ENCODE measurements at places on chromosomes 2 and 18.

GRCh38 chr2:130870161-130870485 is 33.4 kb downstream of the ARHGEF4 start:
- no peak for DNase-seq

DNA sequence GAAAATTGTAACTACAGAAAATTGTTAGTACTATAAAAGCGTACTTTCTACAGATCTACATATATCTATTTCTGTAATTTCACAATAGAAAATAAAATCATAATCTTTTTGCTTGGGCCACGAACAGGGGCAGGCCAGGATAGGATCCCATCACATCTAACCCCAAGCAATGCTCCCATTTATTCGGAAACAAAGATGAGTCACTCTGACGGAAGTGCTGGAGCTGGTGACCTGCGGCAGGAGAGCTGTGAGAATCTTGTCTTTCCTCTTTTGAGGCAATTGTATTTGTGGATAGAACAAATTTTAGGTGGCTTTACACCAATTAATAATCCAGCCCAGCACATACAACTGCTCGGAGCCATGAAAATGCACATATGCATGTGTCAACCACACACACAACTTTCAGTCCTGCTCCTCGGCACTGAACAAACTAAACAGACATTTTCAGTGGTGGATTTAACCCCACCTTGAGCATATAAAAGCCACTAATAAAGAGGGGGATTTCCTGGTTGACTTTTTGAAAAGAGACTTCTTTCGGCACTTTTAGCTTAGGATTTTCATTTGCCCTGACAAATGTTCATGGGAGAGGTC is 22.3 kb upstream of the INSIG2 start:
- DNase-seq: no peak

DNA sequence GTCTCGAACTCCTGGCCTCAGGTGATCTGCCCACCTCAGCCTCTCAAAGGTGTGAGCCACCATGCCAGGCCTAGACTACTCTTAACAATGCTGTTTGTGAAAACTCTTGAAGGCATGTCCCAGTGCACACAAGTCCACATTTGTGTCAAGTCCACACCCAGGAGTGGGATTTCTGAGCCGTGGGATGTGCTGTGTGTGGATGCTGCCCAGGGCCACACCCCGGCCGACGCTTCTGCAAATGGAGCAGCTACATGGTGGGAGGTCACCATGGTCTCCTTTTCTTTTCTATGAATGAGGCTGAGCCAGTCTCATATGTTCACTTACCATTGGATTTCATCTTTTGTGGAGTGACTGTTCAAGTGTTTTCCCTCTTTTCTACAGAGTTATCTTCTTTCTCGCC is 15.8 kb downstream of the SNED1 start:
- DNase-seq: no peak

GRCh38 chr18:30358555-30358954 is 684.0 kb downstream of the DSC3 start:
- no peak for DNase-seq

DNA sequence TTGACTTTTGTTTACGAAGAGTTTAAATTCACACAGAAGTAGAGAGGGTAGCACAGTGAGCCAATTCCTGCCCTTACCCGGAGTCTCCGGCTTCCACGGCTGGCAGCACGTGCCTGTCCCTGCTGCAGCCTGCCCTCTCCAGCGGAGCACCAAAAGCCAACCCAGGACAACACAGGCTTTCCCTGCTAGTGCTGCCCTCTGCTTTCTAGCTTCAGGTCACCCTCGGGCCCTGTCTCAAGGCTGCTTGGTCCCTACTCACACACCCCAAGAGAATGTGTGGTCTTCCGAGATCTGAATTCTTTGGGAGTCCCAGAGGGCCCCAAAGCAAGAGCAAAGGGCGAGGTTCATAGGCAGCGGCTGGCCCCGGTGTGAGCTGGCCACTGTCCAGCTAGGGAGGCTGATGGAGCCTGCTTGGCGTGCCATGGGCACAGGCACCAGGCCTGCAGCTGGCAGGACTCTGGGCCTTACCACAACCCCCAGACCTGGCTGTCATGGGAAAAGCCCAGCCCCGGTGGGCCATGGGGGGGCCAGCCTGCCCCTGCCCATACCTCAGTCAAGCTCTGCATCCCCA is 7.0 kb upstream of the HS6ST1 start:
- DNase-seq: no peak

DNA sequence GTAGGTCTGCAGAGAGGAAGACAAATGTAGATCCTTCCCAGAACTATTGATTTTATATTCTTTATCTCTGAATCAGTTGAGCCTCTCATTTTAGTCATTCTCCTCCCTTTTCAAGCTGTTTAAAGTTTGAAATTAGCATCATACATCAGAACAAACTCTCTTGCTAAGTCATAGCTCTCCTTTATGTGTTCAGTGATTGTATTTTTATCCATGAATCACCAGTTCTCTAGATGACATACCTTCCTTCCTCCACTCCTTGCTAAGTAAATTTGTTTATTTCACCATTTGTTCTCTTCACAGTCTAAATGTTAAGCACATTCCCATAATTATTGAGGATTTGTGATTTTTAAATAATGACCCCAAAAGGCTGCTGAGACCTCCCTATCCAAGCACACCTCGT is 63.5 kb upstream of the RAPGEF4 start:
- DNase-seq: no peak

DNA sequence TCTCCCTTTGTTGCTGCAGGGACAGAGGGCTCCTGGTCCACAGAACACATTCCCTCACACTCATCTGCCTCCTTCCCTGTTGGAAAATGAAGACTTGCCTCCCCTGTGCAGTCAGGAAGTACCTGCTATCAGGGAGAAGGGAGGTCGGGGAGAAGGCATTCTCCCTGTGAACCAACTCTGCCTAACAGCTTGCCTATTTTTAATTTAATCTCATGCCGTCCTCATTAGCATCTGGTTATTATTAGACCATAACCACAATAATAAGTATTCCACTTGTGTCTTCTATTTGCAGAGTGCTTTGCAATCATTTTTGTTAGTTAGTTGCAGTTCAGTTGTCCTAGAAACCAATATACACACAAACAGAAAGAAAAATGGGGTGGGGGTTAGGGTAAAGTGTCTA is 232.6 kb upstream of the SKOR2 start:
- no peak for DNase-seq

- no peak for DNase-seq
Measured at GRCh38 chr2:17620280-17620679, 79.8 kb downstream of the VSNL1 start.

- no peak for DNase-seq
Measured at GRCh38 chr2:11187083-11187619, 31.9 kb downstream of the SLC66A3 start.

DNA sequence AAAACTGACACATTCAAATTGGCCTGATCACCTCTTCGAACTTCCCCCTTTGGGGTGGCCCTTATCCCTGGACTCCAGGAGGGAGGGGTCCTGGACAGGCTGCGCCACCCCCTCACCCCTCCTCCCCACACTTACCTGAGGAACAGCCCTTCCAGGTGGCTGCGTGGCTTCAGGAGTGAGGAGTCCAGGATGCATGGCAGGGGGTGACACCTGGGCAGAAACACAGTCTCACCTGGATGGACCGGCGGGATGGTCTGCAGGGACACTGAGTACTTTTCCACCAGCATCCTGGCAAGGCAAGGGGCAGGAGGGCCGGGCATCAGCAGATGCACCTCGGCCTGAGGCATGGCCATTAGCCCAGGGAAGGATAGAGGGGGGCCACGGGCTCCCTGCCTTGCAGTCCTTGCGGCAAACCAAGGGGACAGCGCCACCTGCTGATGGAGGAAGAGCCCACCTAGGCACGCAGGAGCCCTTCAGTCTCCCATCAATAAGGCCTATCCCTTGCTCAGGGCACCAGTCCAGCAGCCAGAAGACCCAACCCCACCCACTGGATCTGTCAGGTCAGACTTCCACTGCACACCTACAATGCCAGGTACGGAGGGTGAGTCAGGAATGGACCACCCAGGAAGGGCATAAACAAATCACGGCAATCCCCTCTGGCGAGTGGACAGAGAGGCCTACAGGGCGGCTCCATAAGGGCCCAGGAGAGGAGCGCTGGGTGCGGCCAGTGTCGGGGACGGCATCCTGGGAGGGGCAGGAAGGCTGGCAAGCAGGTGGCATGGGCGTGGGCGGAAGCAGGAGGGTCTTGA is 26.0 kb downstream of the FAM178B start:
- peak; percentile 80 for DNase-seq

DNA sequence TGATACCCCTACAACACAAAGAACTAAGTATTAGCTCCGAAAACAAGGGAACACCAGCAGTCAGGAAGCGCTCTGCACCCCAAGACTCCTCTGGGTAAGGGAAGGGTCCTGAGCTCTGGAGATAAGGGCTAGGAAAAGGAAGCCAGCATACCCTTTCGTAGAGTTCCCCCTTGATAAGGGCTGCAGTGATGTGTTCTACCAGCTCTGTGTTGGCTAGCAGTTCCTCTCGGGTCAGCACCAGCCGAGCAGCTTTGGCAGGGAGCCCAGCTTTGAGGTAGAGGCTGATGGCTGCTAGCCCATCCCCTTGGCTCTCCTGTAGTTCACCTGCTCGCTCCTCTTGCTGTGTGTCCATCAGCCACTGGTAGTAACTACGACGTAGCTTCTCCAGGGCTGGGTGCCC is 18.9 kb downstream of the KRTCAP3 start:
- no peak for DNase-seq

DNA sequence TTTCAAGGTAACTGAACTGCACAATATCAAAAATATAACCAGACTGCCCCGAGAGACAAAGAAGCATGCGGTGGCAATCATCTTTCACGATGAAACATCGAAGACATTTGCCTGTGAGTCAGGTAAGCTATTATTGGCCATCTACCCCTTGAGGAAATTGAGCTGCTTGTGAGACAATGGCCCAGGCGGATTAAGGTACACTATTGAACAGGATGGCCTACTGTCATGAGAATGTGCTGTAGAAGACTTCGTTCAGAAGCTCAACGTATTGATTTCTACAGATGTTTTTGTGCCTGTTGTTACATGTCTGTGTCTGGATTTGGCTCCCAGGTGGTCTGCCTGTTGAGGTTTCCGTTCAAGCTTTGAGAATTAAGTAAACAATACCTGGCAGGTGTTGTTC is 198.7 kb downstream of the DOK6 start:
- DNase-seq: no peak

- no peak for DNase-seq
Measured at GRCh38 chr2:43766006-43766405, 7.8 kb upstream of the DYNC2LI1 start.

- DNase-seq: no peak
Measured at GRCh38 chr2:132279344-132279743, 117.6 kb upstream of the ANKRD30BL start.

- DNase-seq: no peak
Measured at GRCh38 chr18:78448106-78448505, 531.5 kb upstream of the SALL3 start.

DNA sequence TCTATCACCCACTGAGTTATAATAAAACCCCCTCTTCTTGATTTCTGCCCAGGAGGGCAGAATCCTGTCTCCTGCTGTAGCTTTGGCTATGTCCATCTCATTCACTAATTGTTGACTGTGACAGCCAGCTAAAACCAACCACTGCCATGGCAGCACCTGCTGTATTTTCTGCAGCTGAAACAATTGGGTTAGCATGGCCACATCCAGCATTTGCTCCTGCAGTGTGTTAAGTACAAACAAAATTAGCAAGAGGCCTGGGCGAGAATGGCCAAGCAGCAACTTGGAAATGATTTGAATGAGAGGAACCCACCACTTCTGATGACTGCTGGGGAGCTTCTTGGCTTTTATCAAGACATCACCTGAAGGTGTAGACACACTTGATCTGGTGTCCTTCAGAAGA is 89.4 kb upstream of the LRRTM1 start:
- DNase-seq: no peak

DNA sequence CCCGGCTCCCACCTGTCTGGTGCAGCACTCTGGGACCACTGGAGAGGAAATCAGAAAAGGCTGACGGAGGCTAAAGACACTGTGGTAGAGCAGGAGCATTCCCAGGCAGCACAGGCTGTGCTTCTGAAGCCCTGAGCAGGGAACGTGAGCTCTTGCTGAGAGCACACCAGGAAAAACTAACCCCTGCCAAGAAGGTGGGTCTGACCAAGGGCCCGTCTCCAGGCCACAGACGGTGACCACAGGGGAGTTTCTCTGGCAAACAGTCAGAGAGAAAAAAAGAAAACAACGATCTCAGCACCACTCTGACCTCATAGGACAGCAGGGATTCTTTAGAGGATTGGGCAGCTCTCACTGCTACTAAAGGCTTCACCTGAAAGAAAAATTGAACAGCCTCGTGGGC is 201.4 kb downstream of the AFF3 start:
- DNase-seq: no peak

- DNase-seq: no peak
Measured at GRCh38 chr2:207660994-207661393, 35.8 kb upstream of the METTL21A start.

GRCh38 chr2:191682126-191682525 is 4.2 kb downstream of the NABP1 start:
- no peak for DNase-seq

DNA sequence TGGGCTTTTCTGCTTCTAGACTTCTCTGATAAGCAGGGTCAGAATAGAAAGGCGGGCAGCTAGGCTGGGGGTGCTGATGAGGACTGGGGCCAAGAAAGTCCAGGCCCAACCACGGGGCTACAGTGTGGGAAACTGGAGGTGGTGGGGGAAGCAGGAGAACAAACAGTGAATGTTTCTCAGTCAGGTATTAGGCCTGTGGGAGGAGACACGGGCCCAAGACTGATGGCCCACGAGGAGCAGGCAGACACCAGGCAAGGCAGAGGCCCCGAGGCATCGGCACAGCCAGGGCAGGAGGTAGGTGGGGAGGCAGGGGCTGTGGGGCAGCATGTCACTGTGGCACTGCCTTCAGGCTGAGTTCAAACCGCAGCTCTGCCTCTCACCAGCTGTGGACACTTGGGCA is 40.7 kb downstream of the KCNIP3 start:
- DNase-seq: no peak

DNA sequence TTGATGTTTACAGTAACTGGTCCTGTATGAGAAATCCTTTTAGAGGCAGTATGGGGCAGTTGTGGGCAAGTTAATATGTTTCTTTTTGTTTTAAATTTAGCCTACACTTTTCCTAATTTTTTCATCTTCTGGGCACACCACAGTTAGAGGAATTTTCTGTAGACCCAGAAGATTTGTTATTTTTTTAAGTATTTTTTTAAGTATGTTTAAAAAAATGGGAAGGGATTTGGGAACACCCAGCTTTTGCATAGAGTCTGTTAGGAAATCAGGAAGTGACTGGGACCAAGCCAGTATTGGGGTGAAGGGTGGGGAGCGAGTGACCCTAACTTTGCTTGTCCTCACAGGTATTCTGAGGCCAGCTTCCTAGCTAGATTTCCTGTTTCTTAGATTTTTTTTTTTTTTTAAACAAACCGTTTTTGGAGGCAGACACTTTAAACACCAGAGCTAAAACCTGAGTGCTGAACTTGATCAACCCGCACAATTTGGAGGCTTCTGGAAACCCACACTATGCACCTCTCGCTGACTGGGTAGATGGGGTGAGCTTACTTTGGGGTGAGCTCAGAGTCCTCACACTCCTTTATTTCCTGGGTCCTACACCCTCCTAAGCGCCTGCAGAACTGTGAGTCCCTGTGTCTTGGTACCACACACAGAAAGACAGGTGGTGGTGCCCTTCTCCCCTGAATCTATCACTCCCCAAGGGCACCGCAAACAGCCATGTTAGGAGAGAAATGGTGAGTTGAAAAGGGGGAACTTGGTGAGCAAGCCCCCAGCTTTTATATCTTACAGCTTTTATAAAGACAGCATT is 5.2 kb downstream of the GATA6 start:
- no peak for DNase-seq

GRCh38 chr2:172552547-172553291 is 3.2 kb upstream of the PDK1 start:
- DNase-seq: no peak

All from stimulated activated CD4-positive, alpha-beta T cell treated with anti-CD3 and anti-CD28 coated beads, Interleukin-1b, Interleukin-23, amount 100 ng/mL, for 4 hours (primary cell).